ENCODE measurements at places on chromosomes 2 and 18. TPM values are rescaled to one million over a fixed set of nuclear protein-coding genes. Genes with fewer than 3 reads are reported as not detected.
A peak's percentile ranks its signal among the peaks of the same experiment; 100 is the strongest.

DNA sequence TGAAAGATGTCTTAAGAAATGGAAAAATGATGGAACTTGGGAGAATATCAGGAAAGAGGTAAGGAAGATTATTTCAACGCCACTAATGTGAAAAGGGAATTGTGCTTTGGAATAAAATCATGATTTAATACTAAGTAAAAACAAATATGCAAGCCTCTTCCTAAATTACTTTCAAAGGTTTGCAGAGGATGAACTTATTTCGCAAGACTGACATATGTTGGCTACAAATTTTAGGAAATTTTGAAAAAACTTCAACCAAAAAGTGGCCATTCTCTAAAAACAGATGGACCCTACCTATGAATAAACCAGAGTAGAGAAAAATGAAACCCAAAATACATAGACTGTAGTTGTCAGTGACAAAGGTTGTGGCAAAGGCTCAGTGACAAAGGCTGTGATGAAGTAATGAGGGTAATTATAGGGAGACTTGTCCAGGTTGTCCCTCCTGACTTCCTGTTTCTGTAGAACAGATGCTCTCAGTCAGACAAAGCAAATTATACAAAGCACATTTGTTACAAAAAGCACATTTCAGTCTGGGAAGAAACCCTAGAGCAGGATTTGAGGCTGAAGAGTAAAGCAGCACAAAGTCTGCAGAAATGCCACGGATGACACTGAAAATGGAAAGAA lies 39.5 kb downstream of the SFT2D3 start:
- no peaks in the 10 kb centered on the region for H3K27me3 ChIP-seq
- peaks cover 13% of the 10 kb centered on the region for H3K36me3 ChIP-seq
- no peak for DNase-seq
- no peak overlapping the region for H3K4me3 ChIP-seq

DNA sequence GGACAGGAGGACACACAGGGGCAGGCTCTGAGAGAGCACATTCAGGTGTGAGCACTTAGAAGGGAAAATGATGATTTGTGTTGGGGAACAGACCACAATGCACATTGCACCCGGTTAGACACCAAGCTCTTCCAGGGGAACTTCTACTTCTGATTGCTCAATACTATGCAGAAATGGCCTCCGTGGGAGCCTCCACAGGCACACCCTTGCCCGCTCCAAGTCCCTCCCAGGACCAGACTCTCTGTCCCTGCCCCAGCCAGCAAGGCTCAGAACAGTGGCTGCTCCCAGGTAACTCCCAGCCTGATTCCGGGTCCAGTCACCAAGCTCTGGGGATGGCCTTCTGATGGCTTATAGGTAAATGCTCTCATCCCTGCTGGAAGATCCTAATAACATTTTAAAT lies 56.2 kb downstream of the BCL2L11 start:
- H3K4me3 ChIP-seq, result no peak overlapping the region
- H3K36me3 ChIP-seq, result no peaks in the 10 kb centered on the region
- H3K27ac ChIP-seq, result no peak overlapping the region

- no peak for DNase-seq
- H3K27me3 ChIP-seq, result no peaks in the 10 kb centered on the region
- no peaks in the 10 kb centered on the region for H3K36me3 ChIP-seq
These were observed 2.8 kb upstream of the PRKCE start for GRCh38 chr2:45648636-45649035.

GRCh38 chr18:51039138-51040112 lies 9.4 kb downstream of the SMAD4 start:
- no peak for DNase-seq
- peaks cover 82% of the 10 kb centered on the region for H3K4me1 ChIP-seq
- H3K27me3 ChIP-seq, result no peaks in the 10 kb centered on the region
- H3K36me3 ChIP-seq, result no peaks in the 10 kb centered on the region

IL1RL1 gene
- total RNA-seq, result 0.43 TPM

DNA sequence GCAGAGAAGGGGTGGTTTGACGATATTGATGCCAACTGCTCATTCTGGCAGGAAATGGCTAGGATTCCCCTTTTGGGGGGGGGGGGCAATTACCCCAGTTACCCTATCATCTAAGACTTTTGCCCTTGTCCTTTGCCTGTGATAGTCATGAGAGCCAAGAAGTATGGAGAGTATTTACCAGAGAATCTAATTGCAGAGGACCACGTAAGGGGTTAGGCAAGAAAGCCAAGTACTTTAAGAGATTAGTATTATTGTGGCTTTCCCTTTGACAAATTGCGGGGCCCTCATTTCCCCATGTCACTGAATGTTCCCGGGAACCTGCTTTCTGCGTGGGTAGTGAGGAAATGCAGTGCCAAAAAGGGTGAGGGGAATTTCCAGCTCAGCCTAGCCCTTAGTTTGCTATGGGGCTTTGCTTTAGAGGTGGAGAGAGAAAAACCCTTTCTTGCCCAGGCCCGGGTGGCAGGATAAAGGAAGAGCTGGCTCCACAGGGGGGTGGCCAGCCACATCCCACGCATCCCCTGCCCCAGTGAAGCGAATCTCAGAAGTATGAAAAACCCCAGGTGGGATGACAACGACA lies 1.5 kb downstream of the AQP4 start:
- no peaks in the 10 kb centered on the region for H3K27me3 ChIP-seq
- peaks cover 32% of the 10 kb centered on the region for H3K36me3 ChIP-seq
- peak overlapping the region; percentile 66 for H3K4me3 ChIP-seq
- H3K4me1 ChIP-seq, result peaks cover 34% of the 10 kb centered on the region
- DNase-seq, result no peak

DNA sequence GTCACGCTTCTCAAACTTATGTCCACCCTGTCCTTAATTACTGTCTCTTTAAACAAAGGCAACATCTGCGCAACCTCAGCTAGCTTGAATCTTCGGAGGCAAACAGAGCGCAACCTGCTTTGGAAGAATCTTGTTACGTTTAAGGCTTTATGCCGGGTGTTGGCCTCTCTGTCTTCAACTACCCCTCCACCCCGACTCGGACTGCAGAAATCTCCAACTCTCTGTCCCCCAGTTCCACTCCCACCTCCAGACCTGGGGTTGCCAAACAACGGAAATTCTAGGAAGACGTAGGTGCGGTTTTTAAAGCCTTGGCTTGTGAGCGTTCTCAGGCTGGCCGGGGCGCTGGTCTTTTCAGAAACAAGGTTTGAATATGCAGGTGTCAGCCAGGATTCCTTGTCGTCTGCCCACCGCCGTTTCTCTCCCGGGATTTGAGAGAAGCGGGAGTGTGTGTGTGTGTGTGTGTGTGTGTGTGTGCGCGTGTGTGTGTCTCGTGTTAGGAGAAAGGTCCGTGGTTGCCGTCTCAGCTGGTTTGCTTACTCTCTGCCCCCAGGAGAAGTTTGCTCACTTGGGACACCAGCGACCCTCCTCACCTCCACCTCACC lies 1.1 kb upstream of the ONECUT2 start:
- peak overlapping the region; percentile 66 for H3K4me3 ChIP-seq
- peaks cover 28% of the 10 kb centered on the region for H3K4me1 ChIP-seq
- H3K27ac ChIP-seq, result no peak overlapping the region
- DNase-seq, result no peak
- peaks cover 96% of the 10 kb centered on the region for H3K27me3 ChIP-seq
- no peaks in the 10 kb centered on the region for H3K36me3 ChIP-seq

CXCR1 gene
- total RNA-seq, result 0.28 TPM

- no peaks in the 10 kb centered on the region for H3K27me3 ChIP-seq
- peaks cover 5% of the 10 kb centered on the region for H3K4me1 ChIP-seq
- peak overlapping the region; percentile 77 for H3K4me3 ChIP-seq
- H3K36me3 ChIP-seq, result no peaks in the 10 kb centered on the region
- peak overlapping the region; percentile 47 for H3K27ac ChIP-seq
These were observed 830 bp upstream of the MERTK start for GRCh38 chr2:111897630-111897923.

DNA sequence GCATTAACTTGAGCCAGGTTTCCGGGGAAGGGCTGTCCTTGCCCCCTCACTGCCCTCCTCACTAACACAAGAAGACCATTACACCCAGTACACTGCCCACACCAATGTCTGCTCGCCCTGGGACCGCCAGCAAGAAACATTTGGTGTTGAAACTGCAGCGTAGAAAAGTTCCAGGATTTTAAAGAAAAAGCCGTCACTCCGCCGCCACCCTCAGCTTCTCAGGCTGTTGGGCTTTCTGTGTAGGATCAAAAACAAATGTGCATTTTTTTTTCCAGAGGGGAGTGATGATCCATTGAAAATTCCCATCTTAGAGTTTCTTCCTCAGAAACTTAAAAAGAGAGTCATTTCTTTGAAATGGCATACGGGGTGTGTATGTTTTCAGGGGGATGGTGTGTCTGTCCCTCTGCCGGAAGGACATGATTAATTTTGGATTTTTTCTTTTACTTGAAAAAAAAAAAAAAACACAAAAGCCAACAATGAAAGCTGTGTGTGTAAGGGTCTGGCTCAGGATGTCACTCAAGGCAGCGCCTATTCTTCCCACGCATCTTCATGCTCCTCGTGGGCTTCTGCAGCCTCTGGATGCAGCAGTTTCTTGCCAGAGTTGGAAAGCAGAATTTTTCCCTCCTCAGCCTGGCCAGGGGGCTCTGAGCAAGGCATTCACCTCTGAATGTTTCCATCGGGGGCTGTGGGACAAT lies 184.9 kb downstream of the GLI2 start:
- H3K4me3 ChIP-seq, result peak overlapping the region; percentile 19
- no peak for DNase-seq
- no peaks in the 10 kb centered on the region for H3K27me3 ChIP-seq

DNA sequence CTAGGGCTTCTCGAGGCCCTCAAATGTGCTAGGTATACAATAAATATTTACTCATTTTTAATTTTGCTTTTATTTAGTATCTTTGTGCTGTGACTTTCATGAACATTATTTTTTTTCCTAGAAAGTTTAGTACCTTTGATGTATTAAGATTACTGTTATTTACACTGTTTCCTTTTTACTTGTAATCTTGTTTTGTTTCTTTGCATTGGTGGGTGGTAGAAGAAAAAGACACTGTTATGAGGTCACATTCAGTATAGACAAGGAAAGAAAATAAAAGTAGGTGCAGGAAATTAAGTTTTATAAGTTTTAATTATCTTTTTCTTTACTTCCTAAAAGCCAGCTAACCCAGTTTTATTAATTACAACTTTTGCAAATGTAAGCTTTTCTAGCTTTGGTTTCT lies 23.0 kb downstream of the MALT1 start:
- H3K4me3 ChIP-seq, result no peak overlapping the region
- DNase-seq, result no peak
- H3K27ac ChIP-seq, result no peak overlapping the region
- H3K36me3 ChIP-seq, result peaks cover 35% of the 10 kb centered on the region
- H3K4me1 ChIP-seq, result no peaks in the 10 kb centered on the region
- no peaks in the 10 kb centered on the region for H3K27me3 ChIP-seq

DNA sequence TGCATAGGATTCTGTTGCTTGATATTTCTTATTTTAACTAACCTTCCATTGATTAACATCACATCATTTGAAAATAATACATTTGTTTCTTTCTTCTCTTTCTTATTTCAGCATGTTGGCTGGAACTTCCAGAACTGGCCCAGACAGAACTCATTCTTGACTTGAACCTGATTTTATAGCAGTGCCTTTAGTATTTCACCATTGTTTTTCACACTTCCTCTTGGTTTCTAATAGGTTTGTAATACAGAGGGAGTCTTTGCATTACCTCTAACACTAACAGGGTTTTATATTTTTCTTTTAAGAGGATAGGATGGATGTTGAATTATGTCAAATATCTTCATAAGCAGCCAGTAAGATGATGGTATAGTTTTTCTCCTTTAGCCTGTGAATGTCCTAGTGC lies 39.2 kb downstream of the SEMA4F start:
- H3K36me3 ChIP-seq, result no peaks in the 10 kb centered on the region
- H3K4me1 ChIP-seq, result peaks cover 16% of the 10 kb centered on the region
- no peaks in the 10 kb centered on the region for H3K27me3 ChIP-seq

DNA sequence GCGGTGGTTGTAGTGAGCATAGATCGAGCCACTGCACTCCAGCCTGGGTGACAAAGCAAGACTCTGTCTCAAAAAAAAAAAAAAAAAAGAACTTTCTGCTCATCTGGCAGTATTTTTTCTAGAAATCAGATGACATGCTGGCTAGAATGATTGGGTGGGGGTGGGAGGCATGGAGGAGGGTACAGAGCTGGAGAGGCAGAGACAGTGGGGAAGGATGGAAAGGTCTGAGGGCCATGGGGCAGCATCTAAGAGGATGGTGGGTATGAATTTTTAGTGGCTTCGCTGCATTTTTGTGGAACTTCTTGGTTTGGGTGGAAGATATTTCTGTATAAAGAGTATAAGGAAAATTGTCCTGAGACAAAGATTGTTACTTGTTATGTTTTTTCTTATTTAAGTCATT lies 23.3 kb downstream of the ARMC9 start:
- peaks cover 2% of the 10 kb centered on the region for H3K4me1 ChIP-seq
- no peaks in the 10 kb centered on the region for H3K36me3 ChIP-seq
- no peaks in the 10 kb centered on the region for H3K27me3 ChIP-seq
- no peak overlapping the region for H3K27ac ChIP-seq

CTAGE1 gene
- not detected for total RNA-seq

GRCh38 chr2:149064365-149064841 lies 25.9 kb downstream of the LYPD6B start:
- H3K27me3 ChIP-seq, result no peaks in the 10 kb centered on the region
- no peak overlapping the region for H3K27ac ChIP-seq
- H3K4me3 ChIP-seq, result no peak overlapping the region

GRCh38 chr2:144429396-144430112 lies 90.4 kb downstream of the ZEB2 start:
- no peak for DNase-seq
- peak overlapping the region; percentile 60 for H3K4me3 ChIP-seq

GRCh38 chr2:1873343-1873742 lies 129.0 kb upstream of the PXDN start:
- H3K36me3 ChIP-seq, result no peaks in the 10 kb centered on the region
- H3K4me3 ChIP-seq, result no peak overlapping the region
- no peak for DNase-seq
- no peaks in the 10 kb centered on the region for H3K4me1 ChIP-seq

ADAM23 gene
- total RNA-seq, result 6.4 TPM

FBLN7 gene
- total RNA-seq, result 1.2 TPM

TNFAIP6 gene
- total RNA-seq, result 1.4 TPM

DNA sequence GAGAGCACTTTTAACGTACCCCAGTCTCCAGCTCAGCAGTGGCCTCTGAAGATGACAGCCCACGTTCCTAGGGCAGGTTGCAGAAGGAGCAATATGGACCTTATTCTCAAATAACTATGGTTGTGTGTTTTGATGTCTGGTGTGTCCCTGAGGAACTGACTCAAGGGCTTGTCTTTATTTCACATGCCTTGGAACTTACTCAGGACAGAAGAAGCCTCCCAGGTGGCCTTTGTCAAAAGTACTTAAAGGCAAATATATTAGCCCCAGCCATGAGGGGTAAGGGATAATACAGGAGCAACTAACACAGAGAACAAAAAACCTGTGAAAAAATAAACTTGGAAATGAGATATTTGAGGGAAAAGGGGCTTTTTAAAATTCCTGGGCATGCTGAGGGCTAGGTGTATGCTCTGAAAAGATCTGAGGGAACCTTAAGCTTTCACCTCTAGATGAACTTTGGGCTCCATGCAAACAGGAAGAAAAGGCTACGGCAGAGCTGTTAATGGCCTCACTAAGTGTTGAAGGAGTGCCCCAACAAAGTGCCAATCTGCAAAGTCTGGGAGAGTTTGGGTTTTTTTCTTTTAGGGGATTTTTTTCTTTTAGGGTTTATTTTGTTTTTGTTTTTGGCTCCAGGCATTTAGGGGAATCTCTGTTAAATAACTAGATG lies 40.3 kb downstream of the SRBD1 start:
- H3K36me3 ChIP-seq, result peaks cover 33% of the 10 kb centered on the region
- no peaks in the 10 kb centered on the region for H3K27me3 ChIP-seq
- no peak for DNase-seq
- no peak overlapping the region for H3K4me3 ChIP-seq
- H3K4me1 ChIP-seq, result no peaks in the 10 kb centered on the region

GRCh38 chr18:3319399-3319798 lies 57.5 kb downstream of the MYL12B start:
- DNase-seq, result no peak
- H3K36me3 ChIP-seq, result no peaks in the 10 kb centered on the region
- H3K4me1 ChIP-seq, result no peaks in the 10 kb centered on the region
- H3K27me3 ChIP-seq, result no peaks in the 10 kb centered on the region
- no peak overlapping the region for H3K27ac ChIP-seq

Measured in psoas muscle (tissue), 8 donors.